ENCODE measurements at places on chromosomes 7 and 10.

GRCh38 chr7:13832346-13832745 is 157.1 kb downstream of the ETV1 start:
- no peak for DNase-seq

DNA sequence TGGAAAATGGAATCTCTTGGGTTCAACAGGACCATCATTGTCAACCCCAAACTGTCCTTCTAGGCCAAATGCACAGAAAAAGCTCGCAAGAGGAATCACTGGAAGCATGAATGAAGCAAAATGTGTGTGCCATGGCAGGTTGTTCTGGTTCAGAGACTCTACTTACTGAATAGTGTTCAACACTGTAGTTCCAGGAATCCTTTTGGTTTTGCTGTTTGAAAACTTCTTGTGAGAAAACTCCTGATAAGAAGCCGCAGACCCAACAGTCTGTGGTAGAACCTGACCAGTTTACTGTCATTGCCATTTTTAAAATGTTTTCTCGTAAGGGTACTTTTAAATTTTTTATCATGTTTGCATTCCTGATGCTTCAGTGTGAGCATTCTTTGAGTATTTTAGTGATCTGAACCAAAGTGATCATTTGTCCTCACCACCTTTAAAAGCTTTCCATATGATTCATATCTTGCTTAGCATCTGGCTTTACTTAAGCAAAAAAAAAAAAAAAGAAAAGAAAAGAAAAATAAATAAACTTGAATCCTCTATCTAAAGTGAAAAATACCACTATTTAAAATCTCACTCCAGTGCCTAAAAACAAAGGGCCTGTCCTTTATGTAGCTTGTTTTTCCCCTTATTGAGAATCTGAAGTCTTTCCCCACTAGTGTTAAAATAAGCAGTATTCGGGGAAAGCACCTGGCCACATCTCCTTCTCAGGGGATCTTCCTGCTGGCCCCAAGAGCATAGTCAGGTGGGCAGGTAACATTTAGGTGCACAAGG is 92.4 kb downstream of the WNT2 start:
- DNase-seq, result no peak

GRCh38 chr7:37216156-37216852 is 232.4 kb downstream of the ELMO1 start:
- no peak for DNase-seq

- no peak for DNase-seq
Observed at GRCh38 chr7:64628721-64629120, 37.2 kb upstream of the ZNF107 start.

DNA sequence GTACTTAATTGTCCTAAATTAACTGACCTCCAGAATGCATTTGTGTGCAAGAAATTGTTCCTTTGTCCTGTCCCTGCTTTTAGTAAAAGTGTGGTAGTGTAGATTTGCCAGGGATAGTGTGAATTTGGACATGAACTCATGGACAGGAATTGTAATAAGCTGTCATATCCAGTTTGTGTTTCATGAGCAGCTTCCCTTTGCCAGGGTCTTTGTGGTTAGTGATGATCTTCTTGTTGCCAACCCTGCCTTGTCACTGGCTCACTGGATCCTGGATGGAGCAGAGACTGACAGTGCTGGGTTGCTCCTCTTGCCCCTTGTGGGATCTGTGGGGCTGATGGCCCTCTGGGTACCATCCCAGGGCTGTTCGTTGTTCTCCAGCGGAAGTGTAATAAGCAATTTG is 110.1 kb downstream of the CCNY start:
- DNase-seq, result no peak

DNA sequence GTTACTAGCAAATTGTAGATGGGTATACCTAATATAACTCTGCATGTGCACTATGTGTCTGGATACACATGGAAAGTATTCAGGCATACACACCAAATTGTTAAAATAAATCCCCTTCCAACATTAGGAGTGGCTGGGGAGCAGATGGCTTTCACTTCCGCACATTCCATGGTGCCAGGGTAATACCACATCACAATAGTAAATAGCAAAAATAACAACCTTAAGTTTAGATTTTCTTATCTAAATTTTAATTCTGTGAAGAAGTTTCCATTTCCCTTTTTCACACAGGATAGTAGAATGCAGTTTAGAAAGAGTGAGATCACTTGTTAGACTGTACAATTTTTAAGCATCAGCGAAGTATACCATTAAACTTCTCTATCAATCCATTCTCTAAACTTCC is 5.8 kb upstream of the ALOX5 start:
- DNase-seq, result no peak

- DNase-seq, result no peak
Observed at GRCh38 chr10:129593953-129594352, 126.9 kb downstream of the MGMT start.

DNA sequence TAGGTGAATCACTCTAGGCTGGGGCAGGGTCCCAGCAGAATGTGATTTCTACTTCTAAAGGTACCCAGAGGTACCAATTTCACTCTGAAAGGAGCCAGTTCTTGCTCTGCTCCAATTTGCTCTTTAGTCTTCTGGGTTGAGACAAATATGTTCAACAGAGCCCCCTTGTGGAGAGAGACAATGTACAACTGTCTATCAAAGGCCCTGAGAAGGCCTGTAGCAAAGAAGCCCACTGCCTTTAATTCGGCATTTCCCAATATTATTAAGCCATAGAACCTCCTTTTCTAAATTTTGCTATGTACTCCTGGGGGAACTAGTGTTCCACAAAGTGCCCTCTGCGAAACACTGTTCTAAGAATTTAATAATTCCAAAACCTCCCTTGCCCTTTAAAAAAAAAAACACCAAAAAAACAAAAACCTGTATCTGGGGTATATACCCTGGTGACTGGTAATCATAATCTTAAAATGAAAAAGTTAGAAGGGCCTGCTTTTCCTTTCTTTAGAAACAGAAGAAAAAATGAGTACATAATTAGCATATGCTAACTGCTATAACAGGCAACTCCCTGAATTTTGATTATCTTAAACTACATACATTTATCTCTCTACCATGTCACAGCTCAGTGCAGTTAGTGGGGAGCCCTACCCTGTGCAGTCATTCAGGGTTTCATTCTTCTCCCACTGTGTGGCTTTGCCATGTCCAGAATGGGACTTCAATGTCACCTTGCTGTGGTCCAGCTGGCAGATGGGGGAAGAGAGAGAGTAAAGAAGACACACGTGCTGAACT is 160.9 kb upstream of the BMPER start:
- DNase-seq, result peak; percentile 60

DNA sequence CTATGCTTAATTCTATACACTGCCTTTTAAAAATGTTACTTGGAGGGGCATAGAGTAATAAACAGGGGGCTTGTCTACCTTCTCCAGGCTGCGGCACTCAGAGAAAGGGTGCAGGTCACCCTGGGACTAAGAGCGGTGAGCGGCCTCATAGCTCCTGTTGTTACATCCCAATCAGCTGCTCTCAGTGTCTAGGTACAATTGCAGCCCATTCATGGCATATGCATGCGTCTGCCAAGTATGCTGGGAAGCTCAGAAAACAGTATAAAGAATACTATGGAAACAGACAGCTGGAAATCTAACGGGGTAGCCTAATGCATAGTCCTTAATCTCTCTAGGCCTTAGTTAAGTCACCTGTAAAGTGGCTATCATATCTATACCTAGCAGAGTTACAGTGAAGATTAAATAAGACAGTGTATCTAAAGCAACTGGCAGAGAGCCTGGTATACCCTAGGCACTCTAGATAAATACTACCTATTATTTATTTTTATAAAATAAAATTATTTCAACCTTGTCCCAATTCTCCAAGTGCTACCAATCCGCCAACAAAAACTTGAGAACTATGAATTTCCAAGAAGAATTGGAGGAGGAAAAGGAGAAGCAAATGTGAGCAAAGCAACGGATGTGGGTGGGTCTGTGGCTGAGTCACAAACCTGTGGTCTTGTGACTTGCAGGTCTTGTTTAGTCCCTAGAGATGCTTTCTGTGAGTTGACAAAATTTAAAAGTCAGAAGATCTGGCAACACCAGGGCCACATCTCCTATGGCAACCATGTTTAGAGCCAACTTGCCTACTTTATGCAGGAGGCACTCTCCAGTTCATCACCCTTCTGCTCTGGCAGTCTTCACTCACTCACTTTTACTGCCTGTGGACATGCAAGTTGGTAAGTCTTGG is 183.0 kb downstream of the RAPGEF5 start:
- DNase-seq, result no peak

- no peak for DNase-seq
Observed at GRCh38 chr10:3948843-3949242, 163.8 kb upstream of the KLF6 start.

- DNase-seq, result no peak
Observed at GRCh38 chr10:101028446-101029337, 2.2 kb downstream of the PDZD7 start.

GRCh38 chr7:42746214-42746613 is 165.7 kb downstream of the C7orf25 start:
- no peak for DNase-seq

DNA sequence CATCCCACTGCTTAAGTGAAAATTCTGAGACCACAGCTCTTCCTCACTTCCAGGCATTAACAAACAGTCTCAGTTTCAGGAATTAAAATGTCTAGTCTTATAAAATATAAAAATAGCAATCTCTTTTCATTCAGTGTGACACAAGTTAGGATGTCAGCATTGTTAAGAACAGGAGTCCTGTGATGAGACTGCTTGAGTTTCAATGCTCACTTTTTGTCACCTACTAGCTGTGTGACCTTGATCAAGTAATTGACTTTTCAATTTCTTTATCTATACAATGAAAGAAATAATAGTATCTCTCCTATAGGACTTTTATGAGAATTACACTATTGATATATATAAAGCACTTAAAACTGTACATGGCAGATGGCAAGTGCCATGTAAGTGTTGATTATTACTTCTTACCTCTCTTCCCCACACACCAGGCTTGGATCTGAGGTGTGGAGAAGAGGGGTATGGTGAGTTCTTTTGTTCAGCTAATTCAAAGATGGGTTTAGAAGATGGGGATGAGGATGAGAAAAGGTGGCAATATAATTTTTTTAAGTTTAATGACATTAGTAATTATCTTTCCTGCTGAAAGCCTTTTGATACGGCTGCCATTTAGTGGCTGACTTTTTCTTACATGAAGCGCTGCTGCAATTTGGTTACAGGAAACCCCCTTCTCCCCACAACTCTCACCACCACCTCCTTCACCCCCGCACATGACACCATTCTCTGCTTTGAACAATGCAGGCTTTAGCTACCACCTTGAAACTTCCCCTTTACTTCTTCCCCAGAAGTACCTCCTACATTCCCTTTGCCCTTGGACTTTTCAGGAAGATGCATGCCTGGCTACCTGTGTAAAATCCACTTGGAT is 20.8 kb upstream of the HYAL4 start:
- no peak for DNase-seq

GRCh38 chr10:31586723-31587638 is 268.0 kb downstream of the ZEB1 start:
- no peak for DNase-seq

DNA sequence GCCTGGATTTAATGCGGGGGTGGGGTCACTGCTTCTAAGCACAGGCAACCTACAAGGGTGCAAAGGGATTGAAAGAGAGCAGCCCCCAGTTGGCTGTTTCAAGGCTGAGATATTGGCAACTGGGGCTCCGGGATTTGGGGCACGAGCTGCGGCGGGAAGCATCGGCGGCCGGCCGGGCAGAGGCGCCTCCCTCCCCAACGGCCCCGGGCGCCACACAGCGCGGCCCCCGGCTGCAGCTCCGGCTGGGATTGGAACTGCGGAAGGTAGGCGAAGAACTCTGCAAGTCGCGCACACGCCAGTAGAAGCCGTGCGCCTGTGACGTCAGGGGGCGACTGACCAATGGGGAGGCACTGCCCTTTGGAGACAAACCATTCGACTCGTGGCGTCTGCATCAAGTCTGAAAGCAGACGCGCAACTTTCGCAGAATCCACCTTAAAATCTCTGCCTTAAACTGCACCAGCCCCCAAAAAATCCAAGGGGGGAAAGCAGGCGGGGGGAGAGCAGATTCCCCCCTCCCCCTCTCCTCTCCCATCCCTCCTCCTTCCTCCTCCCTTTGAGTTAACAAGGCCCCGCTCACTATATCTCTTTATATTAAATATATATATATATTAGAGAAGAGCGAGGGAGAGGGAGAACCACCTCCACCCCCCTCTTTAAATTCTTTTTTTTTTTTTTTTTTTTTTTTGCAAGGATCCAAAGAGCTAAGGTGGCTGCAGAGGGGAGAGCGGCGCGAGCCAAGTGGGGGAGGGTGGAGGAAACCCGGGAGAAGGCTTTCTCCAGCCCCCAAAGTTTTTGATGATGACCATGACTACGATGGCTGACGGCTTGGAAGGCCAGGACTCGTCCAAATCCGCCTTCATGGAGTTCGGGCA is at the start of gene DLX6:
Gene DLX6, plus strand, starts transcription at position 371 of the 872 bp plus-strand sequence. Its CDS starts 425 bp downstream, at position 796.
- DNase-seq, result peak; percentile 98

- DNase-seq, result peak; percentile 27
Observed at GRCh38 chr10:43679509-43679908, 30.8 kb upstream of the ZNF32 start.

DNA sequence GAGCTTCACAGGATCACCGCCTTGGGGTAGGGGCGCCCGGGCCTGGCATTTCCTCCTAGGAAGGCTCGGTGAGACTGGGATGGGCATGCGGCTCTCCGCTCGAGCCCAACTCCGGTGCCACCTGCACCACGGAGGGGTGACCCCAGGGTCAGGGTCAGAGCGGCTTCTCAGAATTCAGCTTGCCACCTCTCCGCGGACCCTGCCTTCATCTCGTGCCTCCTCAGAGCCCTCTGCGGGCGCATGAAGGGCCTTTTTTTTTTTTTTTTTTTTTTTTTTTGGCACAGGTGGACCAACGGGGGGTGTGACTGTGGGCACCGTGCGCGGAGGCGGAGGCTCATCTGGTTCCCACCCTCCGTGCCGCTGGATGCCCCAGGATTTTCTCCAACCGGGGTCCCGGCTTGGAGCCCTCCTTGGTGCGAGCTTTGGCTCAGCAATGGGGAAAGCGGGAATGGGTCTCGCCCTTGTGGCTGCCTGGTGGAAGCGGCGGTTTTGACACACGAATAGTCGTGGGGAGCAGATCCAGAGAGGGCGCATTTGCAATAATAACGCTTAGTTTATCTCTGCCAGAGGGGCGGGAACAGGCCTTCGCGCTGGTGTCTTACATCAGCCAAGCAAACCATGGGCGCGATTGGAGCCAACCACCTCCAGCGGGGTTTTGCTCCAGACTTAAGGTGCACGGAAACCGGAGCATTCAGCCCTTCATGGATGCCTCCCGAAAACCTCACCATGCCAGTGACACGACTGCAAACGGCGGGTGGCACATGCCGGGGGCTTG is 5.0 kb upstream of the TNRC18 start:
- peak; percentile 72 for DNase-seq

- no peak for DNase-seq
Observed at GRCh38 chr7:96211954-96212353, 109.9 kb downstream of the SLC25A13 start.

GRCh38 chr7:144455040-144455404 is 51.5 kb upstream of the NOBOX start:
- no peak for DNase-seq

- DNase-seq, result peak; percentile 91
Observed at GRCh38 chr10:56633876-56634452, 272.9 kb upstream of the ZWINT start.

DNA sequence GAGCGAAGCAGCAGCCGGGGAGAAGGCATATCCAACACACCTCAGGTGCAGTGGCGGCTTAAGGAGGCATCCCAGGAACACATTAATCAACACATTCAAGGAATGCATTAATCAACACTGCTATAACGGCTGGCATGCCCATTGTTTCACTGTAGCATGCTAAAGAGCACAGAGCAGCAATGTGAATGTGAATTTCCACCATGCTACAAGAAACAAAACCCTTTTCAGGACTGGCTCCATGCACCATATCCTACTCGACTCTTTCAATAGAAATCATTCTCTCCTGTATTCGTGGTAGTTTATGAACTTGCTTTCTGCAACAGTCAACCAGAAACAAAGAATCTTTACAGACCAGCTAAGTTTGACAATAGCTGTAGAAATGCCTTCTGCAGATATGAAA is 149.0 kb downstream of the NRCAM start:
- DNase-seq, result no peak

- DNase-seq, result no peak
Observed at GRCh38 chr7:100949933-100950443, 654 bp downstream of the MUC3A start.

Measured in NCI-H1105 treated with DMSO at 0.1 percent for 48 hours (cell line).